Activated naive CD8-positive, alpha-beta T cell treated with anti-CD3 and anti-CD28 coated beads, Interleukin-2, amount 50 U/mL, for 16 hours (primary cell): ENCODE measurements at places on chromosomes 1 and 21.

DNA sequence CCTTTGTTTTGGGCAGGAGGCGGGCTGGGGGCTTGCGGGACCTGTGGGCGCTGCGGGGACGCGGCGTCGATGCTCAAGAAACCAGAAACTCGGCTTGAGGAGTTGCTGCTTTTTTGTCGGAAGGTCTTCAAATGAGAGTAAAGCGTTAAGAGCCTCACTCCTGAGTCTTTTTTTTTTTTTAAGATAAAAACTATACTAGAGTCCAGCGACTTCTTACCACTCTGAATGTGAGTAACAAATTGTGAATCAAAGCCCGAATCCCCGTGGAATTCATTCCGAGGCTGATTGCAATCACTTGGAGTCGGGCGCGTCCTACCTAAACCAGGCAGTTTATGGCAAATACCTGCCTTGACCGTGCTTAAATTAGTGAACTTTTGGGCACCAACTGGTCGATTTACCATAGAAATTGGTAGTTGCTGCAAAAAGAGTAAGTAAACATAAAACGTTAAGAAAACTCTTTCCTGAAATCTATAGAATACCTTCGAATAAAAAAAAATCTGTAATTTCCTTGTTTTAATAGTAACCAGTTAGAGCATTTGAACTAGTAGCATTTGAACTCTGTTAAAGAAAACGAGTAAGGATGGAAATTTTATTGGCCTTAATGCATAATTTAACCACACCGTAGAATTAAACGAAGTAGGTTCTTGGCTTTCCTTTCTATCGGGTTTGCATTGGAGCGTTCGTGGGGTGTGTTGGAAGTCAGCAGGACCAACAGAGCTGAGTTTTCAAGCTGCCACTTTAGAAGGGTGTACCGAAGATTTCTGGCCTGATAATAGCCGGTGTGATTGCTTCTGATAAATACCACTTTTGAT lies 769 bp downstream of the GPSM2 start:
- DNase-seq, result no peak

GRCh38 chr1:20633190-20634064 lies at the start of gene PINK1:
Gene PINK1, plus strand, starts transcription at chr1:20633458. Its CDS starts 91 bp downstream, at chr1:20633549.
- DNase-seq, result peak; percentile 60

- DNase-seq, result no peak
These were observed 34.9 kb upstream of the F13B start for GRCh38 chr1:197101978-197102377.

- no peak for DNase-seq
These were observed 2.3 kb downstream of the IFI44L start for GRCh38 chr1:78622548-78622947.

DNA sequence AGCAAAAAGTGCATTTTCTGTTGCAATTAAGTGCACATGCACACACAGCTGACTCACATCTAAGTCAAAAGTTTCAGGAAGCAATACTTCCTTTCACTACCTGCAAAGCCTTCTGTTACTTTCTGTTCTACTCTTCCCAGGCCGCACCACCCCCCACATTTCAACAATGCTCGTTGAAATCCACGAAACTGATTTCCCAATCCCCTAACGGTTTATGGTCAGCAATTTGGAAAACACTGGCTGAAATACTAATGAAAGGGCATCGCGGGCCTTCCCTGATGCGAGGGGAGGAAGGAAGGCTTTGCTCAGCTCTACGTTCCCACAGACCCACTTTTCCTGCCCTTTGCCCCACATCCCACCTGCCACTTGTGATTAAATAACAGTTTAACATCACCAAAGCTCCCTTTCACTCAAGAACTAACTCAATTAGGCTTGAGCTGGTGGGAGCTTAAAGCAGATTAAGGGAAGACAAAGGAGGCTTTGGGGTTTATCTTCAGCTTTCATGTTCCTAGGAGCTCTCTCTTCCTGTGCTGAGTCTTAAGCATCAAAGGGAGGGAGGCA lies 243.2 kb upstream of the RAB4A start:
- DNase-seq, result no peak

GRCh38 chr1:59177756-59178155 lies 119.1 kb upstream of the FGGY start:
- DNase-seq, result no peak

- DNase-seq, result no peak
These were observed 382.3 kb downstream of the HHIPL2 start for GRCh38 chr1:222165629-222166028.
